WTC11 (cell line): ENCODE measurements at places on chromosomes 4 and X. TPM values are rescaled to one million over a fixed set of nuclear protein-coding genes. Genes with fewer than 3 reads are reported as not detected.

FAM3A gene
- 23.5 to 26.5 TPM (median 25.0 TPM) in 3 replicates for total RNA-seq

GRCh38 chr4:52076731-52077130, 25.6 kb downstream of the SPATA18 start:
- H3K4me3 ChIP-seq = peak overlapping the region; percentile 67
- H3K27me3 ChIP-seq = peaks cover 17% of the 10 kb centered on the region
- peaks cover 6% of the 10 kb centered on the region for H3K4me1 ChIP-seq
- H3K27ac ChIP-seq = no peak overlapping the region

UCP1 gene
- 0.15 to 0.73 TPM (median 0.48 TPM) in 3 replicates for total RNA-seq

DNA sequence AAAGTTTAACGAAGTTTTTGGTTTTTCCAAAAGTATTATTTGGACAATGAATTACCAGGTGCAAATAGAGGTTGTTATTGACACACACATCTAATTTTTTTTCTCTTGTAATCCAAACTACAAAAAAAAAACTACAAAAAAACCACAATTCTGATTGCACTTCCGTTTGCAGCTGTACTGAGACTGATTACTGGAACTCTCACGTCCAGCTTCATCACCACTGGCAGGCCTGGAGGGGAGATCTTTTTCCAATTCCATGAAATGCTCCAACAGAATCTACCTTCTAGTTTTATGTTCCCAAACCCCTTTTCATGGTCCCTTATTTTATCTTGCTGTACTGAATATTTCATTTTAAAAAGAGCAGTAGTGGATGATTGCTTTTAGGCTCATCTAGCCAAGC, 1118.3 kb downstream of the C4orf33 start:
- H3K27ac ChIP-seq = no peak overlapping the region
- no peaks in the 10 kb centered on the region for H3K27me3 ChIP-seq
- H3K4me1 ChIP-seq = peaks cover 8% of the 10 kb centered on the region
- H3K4me3 ChIP-seq = no peak overlapping the region
- no peaks in the 10 kb centered on the region for H3K36me3 ChIP-seq

GRCh38 chrX:40392599-40392998, 188.2 kb upstream of the ATP6AP2 start:
- no peaks in the 10 kb centered on the region; the same call in 1 of the 2 replicates for H3K27me3 ChIP-seq
- H3K36me3 ChIP-seq = no peaks in the 10 kb centered on the region
- DNase-seq = no peak
- H3K4me3 ChIP-seq = no peak overlapping the region

UCHL1 gene
- 487 to 548 TPM (median 488 TPM) in 3 replicates for total RNA-seq

FAM236A gene
- not detected in 3 replicates for total RNA-seq

- no peak for DNase-seq
- H3K4me3 ChIP-seq = no peak overlapping the region
- H3K27me3 ChIP-seq = no peaks in the 10 kb centered on the region
Measured at GRCh38 chrX:112694811-112695210, 15.1 kb upstream of the LHFPL1 start.

DNA sequence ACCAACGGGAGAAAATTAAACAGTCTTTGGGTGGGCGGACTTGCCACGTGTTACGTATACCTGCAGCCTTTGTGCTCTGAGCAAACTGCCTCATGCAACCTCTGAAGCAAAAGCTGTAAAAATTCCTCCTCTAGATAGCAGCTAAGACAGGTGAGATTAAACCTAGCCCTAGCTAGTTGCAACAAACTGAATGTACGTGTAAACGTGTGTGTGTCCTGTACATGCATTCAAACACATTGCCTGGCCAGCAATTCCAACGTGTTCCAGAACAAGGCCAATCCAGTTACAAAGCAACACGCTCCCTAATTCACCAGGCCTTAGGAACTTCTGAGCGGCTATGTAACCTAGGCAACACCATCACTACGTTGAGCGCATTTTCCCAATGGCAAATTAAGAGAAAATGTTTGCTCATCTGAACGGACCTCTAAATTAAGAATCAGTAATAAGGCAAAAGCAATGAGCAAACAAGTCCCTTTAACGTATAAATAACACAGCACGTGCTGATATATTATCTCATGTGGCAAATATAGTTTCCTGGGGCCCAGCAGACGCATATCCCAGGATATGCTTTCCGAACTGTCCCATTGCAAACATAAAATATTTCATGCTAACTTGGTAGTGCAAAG, 792 bp downstream of the PPID start:
- H3K36me3 ChIP-seq = peaks cover 42% of the 10 kb centered on the region
- H3K27ac ChIP-seq = peak overlapping the region; percentile 95
- DNase-seq = no peak
- peaks cover 7% of the 10 kb centered on the region for H3K27me3 ChIP-seq

TMPRSS11E gene
- 1.9 to 3.5 TPM (median 2.9 TPM) in 3 replicates for total RNA-seq

MEPE gene
- not detected in 3 replicates for total RNA-seq

DNA sequence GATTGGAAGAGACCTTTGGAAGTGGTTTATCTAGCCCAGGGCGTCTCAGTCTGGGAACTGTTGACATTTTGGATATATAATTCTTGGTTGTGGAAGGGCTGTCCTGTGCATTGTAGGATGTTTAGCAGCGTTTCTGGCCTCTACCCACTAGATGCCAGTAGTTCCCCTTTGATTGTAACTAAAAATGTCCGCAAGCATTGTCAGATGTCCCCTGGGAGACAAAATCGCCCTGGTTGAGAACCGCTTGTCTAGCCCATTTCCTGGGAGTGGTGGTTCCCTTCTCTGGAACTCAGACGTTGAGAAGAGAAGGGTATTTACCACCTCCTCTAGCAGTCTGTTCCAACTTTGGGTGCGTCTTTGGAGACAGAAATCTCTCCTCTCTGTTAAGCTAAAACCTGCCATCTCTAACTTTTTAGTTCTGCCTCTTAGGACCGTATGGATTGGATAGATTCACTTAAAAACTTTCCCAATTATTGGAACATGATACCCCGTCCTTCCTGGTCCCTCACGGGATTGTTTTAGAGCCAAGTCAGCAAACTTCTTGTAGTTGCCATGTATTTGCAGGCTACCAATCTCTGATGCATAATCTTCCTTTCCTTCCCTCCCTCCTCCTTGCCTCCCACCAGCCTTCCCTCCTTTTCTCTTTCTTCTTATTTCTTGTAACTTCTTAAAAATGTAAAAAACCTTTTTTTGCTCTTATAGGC, 13.9 kb downstream of the TMEM165 start:
- peaks cover 35% of the 10 kb centered on the region for H3K4me1 ChIP-seq
- peaks cover 26% of the 10 kb centered on the region for H3K36me3 ChIP-seq
- H3K27ac ChIP-seq = peak overlapping the region; percentile 90

DNA sequence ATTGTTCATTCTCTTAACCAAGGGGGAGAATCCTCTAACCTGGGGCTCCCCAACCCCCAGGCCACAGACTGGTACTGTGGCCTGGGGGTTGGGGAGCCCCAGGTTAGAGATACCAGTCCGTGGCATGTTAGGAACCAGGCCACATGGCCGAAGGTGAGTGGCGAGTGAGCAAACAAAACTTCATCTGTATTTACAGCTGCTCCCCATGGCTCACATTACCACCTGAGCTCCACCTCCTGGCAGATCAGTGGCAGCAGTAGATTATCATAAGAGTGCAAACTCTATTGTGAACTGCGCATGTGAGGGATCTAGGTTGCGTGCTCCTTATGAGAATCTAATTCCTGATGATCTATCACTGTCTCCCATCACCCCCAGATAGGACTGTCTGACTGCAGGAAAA, 957.2 kb upstream of the PRKX start:
- peaks cover 26% of the 10 kb centered on the region for H3K4me1 ChIP-seq
- H3K4me3 ChIP-seq = no peak overlapping the region
- no peak overlapping the region for H3K27ac ChIP-seq
- DNase-seq = no peak
- H3K27me3 ChIP-seq = no peaks in the 10 kb centered on the region; the same call in 1 of the 2 replicates

ADH1A gene
- 0.11 TPM in 1 of 3 replicates, not detected in the others for total RNA-seq

- no peaks in the 10 kb centered on the region for H3K36me3 ChIP-seq
- no peak for DNase-seq
- no peak overlapping the region for H3K27ac ChIP-seq
- H3K27me3 ChIP-seq = peaks cover 79% of the 10 kb centered on the region
- H3K4me3 ChIP-seq = no peak overlapping the region
Measured at GRCh38 chr4:142725886-142726285, 120.2 kb downstream of the INPP4B start.

DNA sequence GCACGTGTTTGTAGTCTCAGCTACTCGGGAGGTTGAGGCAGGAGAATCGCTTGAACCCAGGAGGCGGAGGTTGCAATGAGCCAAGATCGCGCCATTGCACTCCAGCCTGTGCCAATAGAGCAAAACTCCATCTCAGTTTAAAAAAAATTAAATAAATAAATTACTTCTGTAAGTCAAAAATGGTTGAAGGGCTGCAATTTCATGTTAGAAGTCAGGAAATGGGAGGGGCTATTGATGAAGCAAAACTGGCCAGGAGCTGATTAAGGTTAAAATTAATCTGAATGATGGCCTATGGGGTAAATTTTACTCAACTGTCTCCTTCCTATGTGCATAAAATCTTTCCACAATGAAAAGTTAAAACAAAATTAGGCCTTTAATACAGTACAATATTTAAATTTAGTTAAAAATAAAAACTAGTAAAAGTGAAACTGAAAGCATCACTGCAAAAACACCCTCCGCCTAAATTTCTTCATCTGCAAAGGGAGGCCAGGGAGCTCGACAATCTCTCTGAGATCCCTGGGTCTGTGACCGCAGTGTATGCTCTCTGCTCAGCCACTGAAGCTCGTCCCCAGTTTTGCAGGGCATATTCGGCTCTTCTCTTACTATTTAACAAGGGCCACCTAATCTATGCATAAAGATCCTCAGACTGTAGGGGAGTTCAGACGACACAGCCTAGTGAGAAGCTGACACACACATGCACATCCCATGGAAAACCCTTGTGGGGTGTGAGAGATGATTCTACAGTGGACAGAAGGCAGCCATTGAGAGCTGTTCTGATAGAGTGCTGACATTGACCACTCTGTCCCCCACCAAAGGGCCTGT, 57.2 kb downstream of the IRF2 start:
- H3K27ac ChIP-seq = no peak overlapping the region
- no peak for DNase-seq
- H3K4me1 ChIP-seq = peaks cover 16% of the 10 kb centered on the region
- H3K36me3 ChIP-seq = peaks cover 36% of the 10 kb centered on the region

DNA sequence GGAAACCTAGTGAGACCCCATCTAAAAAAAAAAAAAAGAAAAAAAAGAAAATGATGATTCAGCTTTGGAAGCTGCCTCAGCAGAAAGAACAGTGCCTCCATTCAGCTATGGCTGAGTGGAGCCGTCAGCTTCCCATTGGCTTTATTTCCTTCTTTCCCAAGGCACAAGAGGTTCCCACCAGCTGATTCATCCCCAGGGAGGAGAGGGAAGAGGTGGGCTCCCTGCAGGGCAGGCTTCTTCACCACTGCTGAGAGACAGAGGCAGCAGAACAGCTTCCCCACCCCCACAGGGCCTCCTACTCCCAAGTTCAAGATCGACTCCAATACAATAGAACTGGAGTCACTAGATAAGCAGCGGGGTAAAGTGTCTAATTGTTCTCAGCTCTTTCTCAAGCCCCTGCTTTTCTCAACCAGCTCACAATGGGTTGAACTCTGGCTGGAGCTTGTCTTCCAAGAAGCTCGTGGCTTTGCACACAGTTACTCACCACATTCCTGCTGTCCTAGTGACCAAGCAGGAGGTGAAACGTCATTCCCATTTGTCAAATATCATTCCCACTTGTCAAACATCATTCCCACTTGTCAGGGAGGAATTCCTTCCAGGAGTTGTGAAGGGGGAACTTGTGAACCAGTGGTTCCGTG, 47.8 kb downstream of the FHDC1 start:
- H3K4me1 ChIP-seq = peaks cover 18% of the 10 kb centered on the region
- no peak for DNase-seq
- no peaks in the 10 kb centered on the region for H3K27me3 ChIP-seq

- H3K27ac ChIP-seq = no peak overlapping the region
- H3K27me3 ChIP-seq = peaks cover 4% of the 10 kb centered on the region; the same call in 1 of the 2 replicates
- H3K4me3 ChIP-seq = no peak overlapping the region
- no peaks in the 10 kb centered on the region for H3K36me3 ChIP-seq
- H3K4me1 ChIP-seq = peaks cover 17% of the 10 kb centered on the region
Measured at GRCh38 chr4:151798678-151799416, 38.0 kb upstream of the GATB start.

GRCh38 chr4:18319431-18319830, 297.9 kb upstream of the LCORL start:
- no peak for DNase-seq
- H3K27ac ChIP-seq = no peak overlapping the region
- no peak overlapping the region for H3K4me3 ChIP-seq
- no peaks in the 10 kb centered on the region for H3K27me3 ChIP-seq

XPNPEP2 gene
- total RNA-seq = 0.05 to 0.11 TPM (median 0.07 TPM) in 3 replicates

CXCL6 gene
- 3.8 to 4.9 TPM (median 4.4 TPM) in 3 replicates for total RNA-seq

DNA sequence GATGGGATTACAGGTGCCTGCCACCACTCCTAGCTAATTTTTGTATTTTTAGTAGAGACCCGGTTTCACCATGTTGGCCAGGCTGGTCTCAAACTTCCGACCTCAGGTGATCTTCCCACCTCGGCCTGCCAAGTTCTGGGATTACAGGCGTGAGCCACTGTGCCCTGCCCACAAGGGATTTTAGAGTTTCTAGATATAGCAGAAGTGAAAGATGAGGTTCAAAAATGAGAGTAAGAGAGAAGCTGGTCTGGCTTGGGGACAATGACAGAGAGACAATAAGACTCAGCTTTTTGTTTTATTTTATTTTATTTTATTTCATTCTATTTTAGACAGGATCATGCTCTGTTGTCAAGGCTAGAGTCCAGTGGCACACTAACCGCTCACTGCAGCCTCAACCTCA, 30.6 kb downstream of the TRIM61 start:
- no peak overlapping the region for H3K27ac ChIP-seq
- no peaks in the 10 kb centered on the region; the same call in 1 of the 2 replicates for H3K27me3 ChIP-seq
- H3K4me3 ChIP-seq = no peak overlapping the region
- DNase-seq = no peak
- H3K4me1 ChIP-seq = peaks cover 9% of the 10 kb centered on the region

DNA sequence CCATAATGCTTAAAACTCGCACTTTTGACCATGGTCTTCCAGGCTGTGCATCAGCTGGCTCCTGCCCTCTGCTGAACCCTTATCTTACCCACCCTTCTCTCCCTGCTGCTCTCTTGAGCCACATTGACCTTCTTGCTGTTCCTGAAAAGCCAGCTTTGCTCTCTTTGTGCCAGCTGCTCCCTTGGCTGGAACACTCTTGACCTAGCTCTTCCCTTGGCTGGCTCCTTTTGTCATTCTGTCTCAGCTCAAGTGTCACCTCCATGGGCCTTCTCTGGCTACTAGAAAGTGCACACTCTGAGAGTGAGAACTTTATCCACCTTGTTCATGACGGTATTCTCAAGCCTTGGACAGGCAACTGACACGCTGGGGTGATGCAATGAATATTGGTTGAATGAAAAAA, 112.1 kb downstream of the MGST2 start:
- no peak overlapping the region for H3K27ac ChIP-seq
- no peaks in the 10 kb centered on the region for H3K36me3 ChIP-seq
- no peaks in the 10 kb centered on the region; the same call in 1 of the 2 replicates for H3K27me3 ChIP-seq
- H3K4me1 ChIP-seq = peaks cover 26% of the 10 kb centered on the region

CHST7 gene
- 17.0 to 19.6 TPM (median 18.5 TPM) in 3 replicates for total RNA-seq

SSX4B gene
- total RNA-seq = 0.17 TPM in 1 of 3 replicates, not detected in the others
